Activated naive CD8-positive, alpha-beta T cell treated with anti-CD3 and anti-CD28 coated beads for 36 hours (primary cell): ENCODE measurements at places on chromosomes 5 and 9. TPM values are rescaled to one million over a fixed set of nuclear protein-coding genes. Genes with fewer than 3 reads are reported as not detected.

The GABBR2 gene
- not detected for total RNA-seq

GRCh38 chr9:86168256-86168655, 68.9 kb upstream of the GOLM1 start:
- DNase-seq, result no peak

The MARVELD2 gene
- total RNA-seq, result 0.78 TPM

The HTR4 gene
- total RNA-seq, result not detected

GRCh38 chr5:35852084-35852734, 4.5 kb upstream of the IL7R start:
- peak; percentile 66 for DNase-seq

DNA sequence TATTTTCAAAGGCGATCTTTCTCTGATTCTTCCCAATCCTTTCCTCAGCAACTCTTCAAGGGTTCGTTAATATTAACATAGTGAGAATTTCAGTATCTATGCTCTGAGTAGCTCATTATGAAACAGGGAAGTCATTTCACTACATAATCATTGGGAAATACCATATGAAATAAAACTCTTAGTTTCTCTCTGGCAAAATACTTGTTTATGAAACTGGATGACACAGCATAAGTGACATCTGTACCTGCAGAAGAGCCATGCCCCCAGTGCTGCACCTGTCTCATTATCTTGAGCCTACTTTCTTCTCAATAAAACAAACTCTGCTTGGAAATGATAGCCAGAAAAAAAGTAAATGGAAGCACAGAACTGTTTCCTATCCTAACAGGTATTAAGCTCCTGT, 33.8 kb upstream of the OTULIN start:
- DNase-seq, result no peak

- no peak for DNase-seq
Observed at GRCh38 chr9:105233873-105234272, 10.6 kb upstream of the SLC44A1 start.

DNA sequence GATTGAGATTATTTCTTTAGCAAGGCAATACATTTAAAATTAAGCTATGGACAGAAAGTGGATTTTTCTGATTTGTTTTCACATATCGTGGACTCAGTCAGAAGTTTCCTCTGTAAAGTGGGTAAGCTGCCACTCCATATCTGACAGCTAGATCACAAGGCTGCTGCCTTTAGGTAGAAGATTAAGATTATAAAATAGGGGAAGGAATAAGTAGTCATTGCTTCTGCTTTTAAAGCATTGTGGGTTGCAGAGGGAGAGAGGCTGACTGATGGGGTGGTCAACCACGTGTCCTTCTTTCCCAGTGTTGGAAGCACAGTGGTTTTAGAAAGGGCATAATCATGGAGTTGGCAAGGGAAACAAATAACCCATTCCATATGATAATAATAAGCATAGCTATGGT, 74.3 kb upstream of the MOCS2 start:
- DNase-seq, result no peak

DNA sequence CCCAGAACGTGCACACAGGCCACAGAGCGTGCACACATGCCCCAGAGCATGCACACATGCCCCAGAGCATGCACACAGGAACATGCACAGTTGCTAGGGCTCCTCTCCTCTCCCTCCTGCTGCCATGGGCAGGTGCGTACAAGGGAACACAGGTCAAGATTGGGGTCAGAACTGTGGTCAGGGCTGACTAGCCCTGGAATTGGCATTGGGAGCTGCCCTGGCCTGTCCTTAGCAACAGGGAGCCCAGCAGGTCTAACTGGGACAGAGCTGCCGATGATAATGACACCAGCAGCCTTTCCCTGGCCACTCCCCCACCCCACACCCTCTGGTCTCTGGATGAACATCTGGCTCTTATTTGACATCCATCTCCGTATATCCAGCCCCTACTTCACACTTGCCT, 8.0 kb downstream of the PCDH1 start:
- no peak for DNase-seq

DNA sequence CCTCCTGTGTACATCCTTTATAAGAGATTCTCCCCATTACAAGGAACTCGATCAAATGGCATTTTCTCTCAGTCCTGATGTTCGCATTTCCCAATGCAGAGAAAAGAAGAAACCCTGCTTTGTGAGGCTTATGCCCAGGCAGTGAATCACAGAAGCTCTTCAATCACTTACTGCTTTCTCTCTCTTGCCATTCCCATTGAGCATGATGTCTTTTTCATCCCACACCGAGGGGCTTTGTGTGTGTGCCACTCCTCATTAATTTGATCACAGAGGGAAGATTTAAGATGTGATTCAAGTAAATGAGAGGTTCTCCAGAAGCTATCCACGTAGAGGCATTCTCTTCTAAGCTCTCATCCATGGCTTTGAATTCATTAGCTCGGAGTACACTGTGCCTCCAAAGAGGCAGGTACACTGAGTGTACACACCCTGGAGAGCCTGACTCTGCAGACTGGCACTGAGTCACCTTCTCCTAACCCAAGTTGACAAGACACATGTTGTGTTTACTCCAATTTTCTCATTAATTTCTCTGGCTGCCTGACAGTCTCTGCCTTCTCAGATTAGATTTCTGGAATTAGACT, 45.4 kb downstream of the MFAP3 start:
- no peak for DNase-seq

The TARS1 gene
- 290 TPM for total RNA-seq

- peak; percentile 47 for DNase-seq
Observed at GRCh38 chr5:132830436-132831094, at the start of gene SHROOM1. SHROOM1 (minus strand) TSS chr5:132830647; CDS start chr5:132826140, 4,507 bp downstream.

- DNase-seq, result no peak
Observed at GRCh38 chr5:45288746-45289145, 407.4 kb downstream of the HCN1 start.
